ENCODE measurements at places on chromosomes 2 and 18. TPM values are rescaled to one million over a fixed set of nuclear protein-coding genes. Genes with fewer than 3 reads are reported as not detected.

Gene TRABD2A
- 219 TPM for total RNA-seq

Gene CLEC4F
- total RNA-seq: not detected

Gene CAPN14
- 0.54 TPM for total RNA-seq

- DNase-seq: no peak
Observed at GRCh38 chr2:56613920-56614319, 430.1 kb downstream of the CCDC85A start.

- DNase-seq: no peak
Observed at GRCh38 chr18:78596794-78597345, 382.7 kb upstream of the SALL3 start.

DNA sequence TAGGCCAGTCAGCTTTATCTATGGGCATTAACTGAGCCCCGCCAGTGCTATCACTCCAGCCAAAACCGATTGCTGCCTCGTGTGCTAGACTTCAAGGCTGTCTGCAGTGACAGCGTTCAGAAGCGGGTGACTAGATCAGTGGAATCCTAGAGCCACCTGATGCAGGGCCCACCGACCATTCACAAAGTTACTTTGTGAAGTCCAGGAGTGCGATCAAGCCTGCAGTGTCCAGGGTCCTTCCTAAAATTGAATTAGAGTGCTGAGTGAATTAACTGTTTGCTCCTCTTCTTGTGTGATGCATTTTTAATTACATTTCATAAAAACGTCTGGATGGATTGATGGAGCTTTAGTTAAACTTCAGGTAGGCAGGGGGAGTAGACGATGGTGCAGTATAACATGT is 13.9 kb downstream of the PCARE start:
- no peak for DNase-seq

- DNase-seq: no peak
Observed at GRCh38 chr2:182713601-182714000, 2.5 kb upstream of the DNAJC10 start.

DNA sequence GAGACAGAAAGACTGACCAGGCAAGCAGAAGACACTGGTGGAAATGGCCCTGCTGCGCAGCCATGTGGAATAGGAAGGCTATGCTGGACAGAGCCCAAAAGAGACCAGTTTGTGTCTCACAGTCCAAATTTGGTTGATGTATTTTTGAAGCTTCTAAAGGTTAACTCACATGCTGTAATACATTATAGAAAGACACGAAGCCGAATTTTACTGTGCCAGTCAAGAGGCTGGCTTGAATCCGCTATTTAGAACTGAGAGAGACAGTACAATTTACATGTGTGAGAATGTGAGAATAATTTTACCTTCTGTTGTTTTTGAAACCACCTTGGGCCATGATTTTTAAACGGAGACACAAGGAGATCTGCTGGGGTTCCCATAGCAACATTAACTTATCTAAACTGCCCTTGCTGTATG is 113.6 kb downstream of the METTL8 start:
- DNase-seq: no peak

GRCh38 chr2:29517413-29517812 is 402.2 kb downstream of the CLIP4 start:
- DNase-seq: no peak

- no peak for DNase-seq
Observed at GRCh38 chr2:217890445-217890844, 112.3 kb downstream of the TNS1 start.

DNA sequence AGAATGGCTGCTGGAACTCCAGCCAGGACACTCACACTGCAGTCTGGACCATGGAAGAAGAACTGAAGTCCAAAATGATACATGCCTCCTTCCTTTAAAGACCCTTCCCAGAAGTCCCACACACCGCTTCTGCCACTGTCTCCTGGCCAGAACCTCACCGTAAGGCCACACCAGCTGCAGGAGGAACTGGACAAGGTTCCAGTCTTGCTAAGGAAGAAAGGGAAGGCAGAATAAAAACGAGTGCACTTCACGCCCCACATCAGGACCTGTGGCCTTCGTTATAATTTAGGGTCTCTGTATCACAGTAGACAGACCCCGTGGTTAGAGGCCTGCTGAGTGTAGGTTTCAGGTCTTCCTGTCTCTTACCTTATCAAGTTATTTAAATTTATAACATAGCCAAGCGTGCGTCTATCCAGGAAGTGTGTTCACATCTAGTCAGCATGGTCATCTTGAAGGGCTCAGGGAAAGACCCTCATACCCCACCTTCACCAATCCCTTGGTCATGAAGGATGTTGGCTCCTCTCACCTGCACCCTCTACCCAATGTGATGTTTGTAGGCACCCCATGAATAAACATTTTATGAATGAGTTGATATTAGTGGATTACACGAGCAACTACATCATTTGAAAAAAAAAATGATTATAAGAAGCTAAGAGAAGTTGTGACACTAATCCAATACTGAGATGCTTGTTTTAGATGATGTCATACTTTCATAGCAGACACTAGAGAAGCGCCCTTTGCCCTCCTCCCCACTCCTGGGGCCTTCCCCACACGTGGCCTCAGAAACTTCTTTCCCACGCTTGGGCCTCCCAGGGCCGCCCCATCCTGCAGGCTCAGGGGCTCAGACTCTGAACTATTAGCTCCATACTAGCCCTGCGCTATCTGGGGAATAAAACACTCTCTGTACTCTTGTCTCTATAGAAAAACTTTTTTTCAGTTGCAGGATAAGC is 157.6 kb downstream of the FAM210A start:
- DNase-seq: no peak

DNA sequence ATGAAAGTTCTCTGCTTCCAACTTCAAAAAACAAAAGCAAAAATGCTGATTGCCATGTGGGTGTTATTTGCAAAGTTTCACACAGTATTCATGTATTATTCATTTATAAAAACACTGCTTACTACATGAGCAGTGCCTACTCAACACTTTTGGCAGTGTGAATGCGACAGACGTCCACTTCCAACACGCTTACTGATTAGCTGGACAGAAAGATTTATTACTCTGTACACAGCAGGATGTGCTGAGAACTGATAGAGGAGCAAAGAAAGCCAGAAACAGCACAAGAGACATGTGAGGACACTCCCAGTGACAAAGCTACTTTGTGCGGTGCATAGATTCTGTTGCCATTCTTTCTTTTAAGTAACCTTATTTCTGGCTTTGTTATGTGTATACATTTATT is 258.8 kb downstream of the DLGAP1 start:
- no peak for DNase-seq
